IPS DF 6.9 (cell line): ENCODE measurements at places on chromosomes 11 and 22.

DNA sequence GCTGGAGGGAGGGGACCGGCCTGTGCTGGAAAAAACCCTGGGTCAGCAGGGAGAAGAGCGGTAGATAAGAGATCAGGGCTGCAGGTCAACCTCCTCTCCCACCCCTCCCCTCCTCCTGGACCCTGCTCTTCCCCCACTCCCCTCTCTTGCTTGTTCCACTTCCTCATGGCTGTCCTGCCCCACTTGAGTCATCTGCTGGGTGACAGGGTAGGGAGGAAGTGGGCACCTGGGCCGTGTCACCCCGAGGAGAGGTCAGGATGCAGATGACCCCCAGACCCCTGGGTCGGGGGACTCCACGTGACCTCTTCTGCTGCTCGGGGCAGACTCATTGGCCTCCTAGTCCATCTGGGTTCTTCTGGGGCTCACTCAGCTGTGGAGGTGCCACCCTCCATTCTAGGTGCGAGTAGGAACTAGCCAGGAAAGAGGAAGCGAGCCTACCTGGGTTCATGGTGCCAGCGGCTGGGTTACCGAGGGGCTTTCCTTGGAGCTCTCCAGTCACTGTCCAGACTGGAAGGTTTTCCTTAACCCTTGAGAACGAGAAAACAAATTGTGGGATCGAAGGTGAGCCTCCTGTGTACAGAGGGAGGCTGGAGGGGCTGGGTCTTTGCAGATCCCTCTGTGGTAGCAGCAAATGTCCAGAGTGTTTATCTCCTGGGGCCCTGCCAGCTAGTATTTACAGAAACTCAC is 6.5 kb downstream of the APOL2 start:
- DNase-seq = no peak

DNA sequence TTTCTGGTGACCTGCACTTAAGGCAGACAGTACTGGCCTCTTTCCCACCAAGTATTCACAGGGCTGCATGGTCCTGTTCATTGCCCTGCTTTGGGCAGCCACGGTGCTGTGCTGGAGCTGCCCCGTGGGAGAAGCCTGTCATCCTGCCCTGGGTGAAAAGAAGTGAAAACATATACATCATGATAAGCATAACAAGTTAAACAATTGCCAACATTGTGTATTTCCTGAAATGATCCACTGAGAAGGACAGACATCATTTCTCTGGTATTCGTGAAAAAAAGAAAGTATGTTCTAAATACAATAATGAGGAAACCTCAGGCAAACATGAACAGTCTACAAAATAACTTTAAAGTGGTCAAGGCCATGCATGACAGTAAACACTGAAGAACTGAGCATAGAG is 393.1 kb downstream of the TMEM135 start:
- no peak for DNase-seq

GRCh38 chr22:41557401-41558240 is 3.2 kb upstream of the CSDC2 start:
- no peak for DNase-seq

GRCh38 chr22:39514373-39514973 is 5.9 kb upstream of the ATF4 start:
- no peak for DNase-seq
